ENCODE measurements at places on chromosomes 13 and 19. TPM values are rescaled to one million over a fixed set of nuclear protein-coding genes. Genes with fewer than 3 reads are reported as not detected.
A peak's percentile ranks its signal among the peaks of the same experiment; 100 is the strongest.

DNA sequence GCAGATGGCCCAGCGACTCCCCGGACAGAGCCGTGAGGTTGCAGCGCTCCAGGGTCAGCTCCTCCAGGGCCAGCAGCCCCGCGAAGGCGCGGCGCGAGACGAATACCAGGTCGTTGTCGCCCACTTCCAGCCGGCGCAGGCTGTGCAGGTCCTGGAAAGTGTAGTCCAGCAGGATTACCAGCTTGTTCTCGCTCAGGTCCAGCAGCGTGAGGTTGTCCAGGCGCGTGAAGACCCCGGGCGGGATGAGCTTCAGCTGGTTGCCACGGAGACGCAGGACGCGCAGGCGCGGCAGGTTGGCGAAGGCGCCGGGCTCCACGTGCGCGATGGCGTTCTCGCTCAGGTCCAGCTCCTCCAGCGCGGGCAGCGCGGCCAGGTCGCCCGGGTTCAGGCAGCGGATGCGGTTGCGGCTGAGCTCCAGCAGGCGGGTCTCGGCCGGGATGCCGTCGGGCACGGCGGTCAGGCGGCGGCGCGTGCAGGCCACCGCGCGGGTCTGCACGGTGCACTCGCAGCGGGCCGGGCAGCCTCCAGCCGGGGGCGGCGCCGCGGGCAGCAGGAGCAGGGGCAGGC is 9.3 kb upstream of the PEAK3 start:
- H3K4me3 ChIP-seq: no peak overlapping the region
- no peak overlapping the region for H3K27ac ChIP-seq
- no peak for DNase-seq
- H3K36me3 ChIP-seq: peaks cover 4% of the 10 kb centered on the region

- no peak overlapping the region for H3K27ac ChIP-seq
- H3K27me3 ChIP-seq: no peaks in the 10 kb centered on the region
- peaks cover 17% of the 10 kb centered on the region for H3K36me3 ChIP-seq
- no peak overlapping the region for H3K4me3 ChIP-seq
- H3K4me1 ChIP-seq: no peaks in the 10 kb centered on the region
These were observed 20.7 kb downstream of the POMP start for GRCh38 chr13:28679628-28680027.

- peak; percentile 50 for DNase-seq
- H3K27me3 ChIP-seq: peaks cover 6% of the 10 kb centered on the region
- H3K4me1 ChIP-seq: peaks cover 5% of the 10 kb centered on the region
- H3K36me3 ChIP-seq: no peaks in the 10 kb centered on the region
- no peak overlapping the region for H3K27ac ChIP-seq
These were observed 24.6 kb upstream of the BCL3 start for GRCh38 chr19:44723952-44724319.

DNA sequence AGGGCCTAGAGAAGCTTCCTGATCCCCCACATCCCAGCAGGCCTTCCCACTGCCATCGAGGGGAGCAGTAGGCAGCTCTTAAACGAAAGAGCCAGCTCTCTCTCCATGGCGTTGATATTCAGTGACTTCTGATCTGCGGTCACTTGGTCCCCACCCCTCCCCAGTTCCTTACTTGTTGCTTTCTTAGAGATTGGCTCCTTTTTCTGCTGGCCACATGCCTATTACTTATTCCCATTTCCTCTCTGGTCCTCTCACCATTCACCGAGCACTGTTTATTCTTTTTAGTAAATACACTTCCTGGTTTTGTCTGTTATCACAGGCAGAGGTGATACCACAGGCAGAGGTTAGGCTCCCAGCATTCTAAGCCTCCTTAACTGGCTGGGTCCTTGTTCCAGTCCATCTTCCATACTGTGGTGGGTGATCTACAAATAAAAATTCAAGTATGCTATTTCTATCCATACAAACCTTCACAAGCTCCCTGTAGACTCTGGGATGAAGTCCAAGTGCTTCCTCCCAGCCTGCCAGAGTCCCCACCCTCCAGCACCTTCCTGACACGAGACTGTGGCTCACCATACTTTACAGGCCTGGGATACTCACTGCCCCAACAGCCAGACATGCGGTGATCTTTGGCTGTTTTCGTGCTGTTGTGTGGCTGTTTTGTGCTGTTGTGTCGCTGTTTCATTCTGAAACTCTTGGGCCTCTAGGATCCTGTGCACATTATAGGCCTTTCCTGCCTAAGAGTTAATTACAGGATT is 315.9 kb downstream of the ATP8A2 start:
- H3K4me1 ChIP-seq: peaks cover 11% of the 10 kb centered on the region
- no peak overlapping the region for H3K27ac ChIP-seq
- no peaks in the 10 kb centered on the region for H3K27me3 ChIP-seq
- no peak overlapping the region for H3K4me3 ChIP-seq
- peak; percentile 41 for DNase-seq
- no peaks in the 10 kb centered on the region for H3K36me3 ChIP-seq

DNA sequence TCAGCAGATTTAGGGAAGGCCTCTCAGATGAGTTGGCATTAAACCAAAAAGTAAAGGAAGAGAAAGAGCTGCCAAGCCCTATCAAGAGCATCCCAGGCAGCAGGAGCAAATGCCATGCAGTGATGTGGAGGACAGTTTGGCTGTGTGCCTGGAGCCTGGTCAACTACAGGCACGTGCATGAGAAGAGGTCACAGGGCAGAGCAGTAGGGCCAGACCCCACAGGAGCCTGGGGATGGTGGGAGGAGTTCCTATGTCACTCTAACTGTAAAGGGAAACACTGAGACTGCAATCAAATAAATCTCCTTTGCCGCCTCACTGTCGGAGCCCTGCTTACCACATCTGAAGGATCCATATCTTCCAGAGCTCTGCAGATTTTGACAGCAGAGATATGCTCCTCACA is 240.5 kb downstream of the ENOX1 start:
- peaks cover 11% of the 10 kb centered on the region for H3K4me1 ChIP-seq
- H3K27ac ChIP-seq: no peak overlapping the region
- DNase-seq: no peak
- no peak overlapping the region for H3K4me3 ChIP-seq
- H3K36me3 ChIP-seq: no peaks in the 10 kb centered on the region
- H3K27me3 ChIP-seq: no peaks in the 10 kb centered on the region

GRCh38 chr19:33317517-33317916 is 15.2 kb upstream of the CEBPA start:
- H3K27ac ChIP-seq: no peak overlapping the region
- no peaks in the 10 kb centered on the region for H3K27me3 ChIP-seq
- H3K36me3 ChIP-seq: no peaks in the 10 kb centered on the region
- H3K4me3 ChIP-seq: no peak overlapping the region
- DNase-seq: no peak

GRCh38 chr19:17125062-17125727 is 49.6 kb downstream of the MYO9B start:
- H3K4me3 ChIP-seq: no peak overlapping the region
- no peak overlapping the region for H3K27ac ChIP-seq
- H3K4me1 ChIP-seq: peaks cover 10% of the 10 kb centered on the region
- DNase-seq: no peak
- peaks cover 23% of the 10 kb centered on the region for H3K36me3 ChIP-seq

- H3K4me1 ChIP-seq: no peaks in the 10 kb centered on the region
- H3K4me3 ChIP-seq: no peak overlapping the region
- H3K27me3 ChIP-seq: no peaks in the 10 kb centered on the region
- H3K36me3 ChIP-seq: no peaks in the 10 kb centered on the region
- DNase-seq: no peak
These were observed 1146.2 kb upstream of the SPRY2 start for GRCh38 chr13:81487151-81487550.

KLHL1 gene
- polyA plus RNA-seq: 7.5 TPM

RFXAP gene
- polyA plus RNA-seq: 19.7 TPM

PSG2 gene
- 0.71 TPM for polyA plus RNA-seq

BLVRB gene
- 23.0 TPM for polyA plus RNA-seq

BCL3 gene
- polyA plus RNA-seq: 9.6 TPM

ZNF8 gene
- polyA plus RNA-seq: 8.2 TPM

All from spinal cord (tissue), 10 donors.